ENCODE measurements at places on chromosomes 16 and 17.
A peak's percentile ranks its signal among the peaks of the same experiment; 100 is the strongest.

- DNase-seq: no peak
Measured at GRCh38 chr17:50234581-50234980, 33.1 kb upstream of the COL1A1 start.

DNA sequence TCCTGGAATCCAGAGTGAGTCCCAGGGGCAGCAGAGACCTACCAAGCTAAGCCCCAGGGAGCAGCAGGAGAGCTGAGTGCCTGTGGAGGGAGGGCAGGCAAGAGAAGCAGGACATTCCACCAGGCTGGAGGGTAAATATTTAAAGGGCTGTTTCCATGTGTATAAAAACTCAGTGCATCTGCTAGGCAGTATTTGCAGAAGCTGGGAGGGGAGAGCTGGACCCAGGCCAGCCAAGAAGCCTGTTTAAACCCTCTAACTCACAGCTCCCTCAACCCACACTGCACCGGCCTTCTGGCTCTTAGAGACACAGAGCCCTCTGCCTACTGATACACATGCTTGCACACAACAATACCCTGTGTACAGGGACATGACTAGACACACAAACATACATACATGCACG is 22.5 kb upstream of the TMEM132E start:
- DNase-seq: no peak

DNA sequence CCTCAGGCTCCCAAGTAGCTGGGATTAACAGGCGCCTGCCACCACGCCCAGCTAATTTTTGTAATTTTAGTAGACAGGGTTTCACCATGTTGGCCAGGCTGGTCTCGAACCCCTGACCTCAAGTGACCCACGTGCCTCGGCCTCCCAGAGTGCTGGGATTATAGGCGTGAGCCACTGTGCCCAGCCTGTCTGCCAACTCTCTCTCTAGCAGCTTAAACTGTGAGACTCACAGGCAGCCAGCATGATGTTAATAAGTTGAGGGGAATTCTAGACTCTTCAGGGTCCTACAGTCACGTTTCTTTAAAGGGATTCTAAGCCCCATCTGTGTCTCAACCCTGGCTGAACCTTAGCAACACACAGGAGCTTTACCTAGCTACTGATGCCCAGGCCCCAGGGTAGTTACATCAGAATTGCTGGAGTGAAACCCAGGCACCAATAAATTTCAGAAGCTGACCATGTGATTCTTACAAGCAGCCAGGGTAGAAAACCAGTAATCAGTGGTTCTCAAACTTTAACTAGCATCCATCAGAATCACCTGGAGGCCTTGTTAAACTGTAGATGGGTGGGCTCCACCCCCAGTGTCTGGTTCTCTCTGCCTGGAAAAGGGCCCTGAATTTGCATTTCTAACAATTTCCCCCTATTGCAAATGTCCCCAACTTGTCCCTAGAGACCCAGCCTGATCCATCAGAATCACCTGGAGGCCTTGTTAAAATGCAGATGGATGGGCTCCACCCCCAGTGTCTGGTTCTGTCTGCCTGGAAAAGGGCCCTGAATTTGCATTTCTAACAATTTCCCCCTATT is 30.7 kb downstream of the GPRC5B start:
- no peak for DNase-seq

DNA sequence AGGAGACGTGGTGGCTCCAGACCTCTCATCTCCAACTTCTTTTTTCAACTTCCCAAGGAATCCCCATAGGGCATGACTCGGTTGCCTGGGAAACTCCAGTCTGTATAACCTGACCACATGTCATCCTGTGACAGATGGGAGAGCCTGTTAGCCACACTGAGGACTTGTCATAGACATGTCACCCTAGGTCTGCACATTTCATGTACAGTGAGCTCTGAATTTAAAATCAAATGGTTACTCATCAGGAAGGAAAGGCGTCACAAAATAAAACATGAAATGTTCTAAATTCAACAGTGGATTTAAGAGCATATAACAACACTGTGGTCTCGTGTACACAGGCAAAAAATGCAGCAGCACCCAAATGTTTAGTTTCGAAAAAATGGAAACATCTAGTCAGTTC is 22.2 kb upstream of the ADAMTS18 start:
- no peak for DNase-seq

GRCh38 chr17:8552577-8553320 is 77.8 kb downstream of the MYH10 start:
- DNase-seq: no peak

DNA sequence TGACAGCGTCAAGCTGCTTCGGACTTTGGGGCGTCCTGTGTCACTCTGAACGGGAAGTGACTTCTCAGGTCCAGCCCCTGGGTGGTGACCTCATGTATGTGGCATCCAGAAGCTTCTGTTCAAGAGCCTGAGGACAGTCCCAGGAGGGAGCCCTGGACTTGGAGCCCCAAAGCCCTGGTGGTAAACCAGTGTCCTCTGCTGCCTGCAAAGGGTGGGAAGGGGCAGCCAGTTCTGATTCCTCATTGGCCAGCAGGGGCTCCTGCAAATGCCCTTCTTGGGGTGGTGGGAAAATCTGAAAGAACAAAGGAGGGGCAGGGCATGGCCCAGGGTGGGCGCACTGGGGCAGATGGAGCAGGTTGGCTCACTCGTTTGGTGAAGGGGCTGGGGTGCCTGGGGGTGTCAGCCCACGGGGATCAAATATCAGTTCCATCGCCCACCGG is 1.6 kb downstream of the OSGIN1 start:
- no peak for DNase-seq

- no peak for DNase-seq
Measured at GRCh38 chr16:81280393-81280792, 34.4 kb upstream of the GAN start.

- DNase-seq: no peak
Measured at GRCh38 chr16:46996391-46996790, 22.9 kb upstream of the DNAJA2 start.

GRCh38 chr17:59972778-59973177 is 8.2 kb upstream of the RNFT1 start:
- no peak for DNase-seq

DNA sequence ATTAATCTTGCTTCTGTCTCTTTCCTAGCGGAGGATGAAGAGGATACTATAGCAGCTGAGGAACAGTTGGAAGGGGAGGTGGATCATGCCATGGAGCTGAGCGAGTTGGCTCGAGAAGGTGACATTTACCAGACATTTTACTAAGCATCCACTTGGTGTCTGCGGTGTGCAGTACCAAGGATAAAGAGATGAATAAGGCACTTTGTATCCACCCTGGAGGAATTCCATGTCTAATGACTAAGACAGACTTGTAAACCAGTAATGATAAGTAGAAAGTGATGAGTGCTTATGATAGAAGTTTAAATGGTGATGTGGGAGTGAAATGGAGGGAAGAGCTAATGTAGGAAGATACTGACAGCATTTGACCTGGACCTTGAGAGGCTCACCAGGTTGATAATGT is 12.0 kb downstream of the SRCAP start:
- no peak for DNase-seq

- DNase-seq: peak; percentile 40
Measured at GRCh38 chr17:7889166-7889955, 772 bp downstream of the CHD3 start.

GRCh38 chr16:29830774-29831173 is 10.5 kb downstream of the MVP start:
- DNase-seq: no peak

- DNase-seq: no peak
Measured at GRCh38 chr16:66988197-66988788, at the start of gene CES4A. Gene CES4A (plus strand): TSS chr16:66988589. CDS start chr16:66988773, 184 bp downstream.

GRCh38 chr17:47695429-47696376 is 1.7 kb downstream of the TBKBP1 start:
- no peak for DNase-seq

DNA sequence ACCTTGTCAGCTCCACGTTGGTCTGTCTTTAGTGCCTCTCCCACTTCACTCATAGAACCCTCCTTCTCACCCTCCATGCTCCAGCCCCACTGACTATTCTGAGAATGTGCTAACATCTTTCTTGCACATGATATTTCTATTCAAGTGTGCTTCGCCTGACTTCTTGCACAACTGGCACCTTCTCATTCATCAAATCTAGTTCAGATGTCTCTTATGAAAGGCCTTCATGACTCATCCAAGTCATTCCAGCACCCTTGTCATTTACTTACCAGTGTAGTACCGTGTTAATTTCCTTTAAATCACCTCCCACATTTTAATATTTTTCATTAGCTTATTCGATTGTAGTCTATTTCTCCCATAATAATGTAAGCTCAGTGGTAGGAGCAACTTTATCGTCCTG is 197.8 kb upstream of the PIRT start:
- no peak for DNase-seq

GRCh38 chr17:13843862-13844635 is 225.3 kb upstream of the COX10 start:
- no peak for DNase-seq

DNA sequence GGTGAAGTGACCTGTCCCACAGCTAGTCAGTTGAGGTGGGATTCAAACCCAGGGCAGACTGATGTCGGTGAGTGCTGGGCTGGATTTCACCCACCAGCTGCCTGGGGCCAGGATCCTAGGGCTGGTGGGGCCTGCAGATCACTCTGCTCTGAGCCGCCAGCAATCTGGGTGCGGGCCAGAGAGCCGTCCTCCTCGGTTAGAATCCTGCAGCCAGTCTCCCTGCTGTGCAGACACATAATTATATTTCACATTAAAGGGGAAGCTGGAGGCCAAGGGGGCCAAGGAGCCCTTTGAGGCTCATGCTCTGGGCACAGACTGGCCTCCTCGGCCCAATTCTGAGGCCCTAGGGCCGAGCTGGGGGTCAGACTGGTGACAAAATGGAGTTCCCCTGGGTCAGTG is 996 bp upstream of the KCNJ12 start:
- no peak for DNase-seq

DNA sequence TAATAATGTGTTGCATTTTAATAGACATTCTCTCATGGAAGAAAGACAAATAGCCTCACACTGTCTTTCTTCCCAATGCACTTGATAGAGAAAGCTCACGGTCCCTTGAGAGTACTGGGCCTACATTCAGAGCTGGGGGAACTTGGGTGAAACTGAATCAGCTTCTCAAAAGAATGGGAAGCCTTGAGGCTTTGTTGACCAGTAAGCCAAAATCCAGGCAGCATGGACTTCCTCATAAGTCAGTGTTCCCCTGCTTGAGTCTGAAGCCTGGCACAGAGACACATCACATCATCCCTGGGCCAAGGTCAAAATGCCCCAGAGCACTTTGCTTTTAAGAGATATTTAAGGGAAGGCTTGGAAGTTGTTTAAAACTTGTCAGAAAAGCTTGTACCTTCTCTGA is 302.2 kb upstream of the SALL1 start:
- no peak for DNase-seq

DNA sequence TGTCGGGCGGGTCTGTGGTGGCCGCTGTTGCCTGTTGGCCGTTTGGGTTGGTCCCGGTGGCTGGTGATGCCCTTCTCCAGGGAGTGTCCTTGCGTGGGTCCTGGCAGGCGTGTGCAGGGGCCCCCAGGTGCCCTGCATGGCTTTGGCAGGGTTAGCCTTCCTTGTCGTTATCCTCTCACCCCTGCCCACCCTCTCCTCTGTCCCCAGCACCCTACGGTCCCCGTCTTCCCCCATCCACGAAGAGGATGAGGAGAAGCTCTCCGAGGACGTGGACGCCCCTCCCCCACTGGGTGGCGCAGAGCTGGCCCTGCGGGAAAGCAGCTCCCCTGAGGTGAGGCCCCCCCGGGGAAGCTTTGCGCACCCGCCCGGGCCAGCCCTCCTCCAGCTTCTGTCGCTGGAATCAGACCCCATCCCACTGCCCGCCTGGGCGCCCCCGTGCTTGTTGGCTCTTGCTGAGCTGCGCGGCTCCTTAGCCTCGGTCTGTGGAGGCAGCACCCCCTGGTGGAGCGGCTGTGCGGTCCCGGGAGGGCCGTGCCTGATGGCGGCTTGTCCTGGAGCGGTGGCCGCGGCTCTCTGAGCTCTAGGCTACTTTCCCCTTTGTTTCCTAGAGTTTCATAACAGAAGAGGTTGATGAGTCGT is 10.6 kb upstream of the NUDT16L1 start:
- DNase-seq: peak; percentile 50

DNA sequence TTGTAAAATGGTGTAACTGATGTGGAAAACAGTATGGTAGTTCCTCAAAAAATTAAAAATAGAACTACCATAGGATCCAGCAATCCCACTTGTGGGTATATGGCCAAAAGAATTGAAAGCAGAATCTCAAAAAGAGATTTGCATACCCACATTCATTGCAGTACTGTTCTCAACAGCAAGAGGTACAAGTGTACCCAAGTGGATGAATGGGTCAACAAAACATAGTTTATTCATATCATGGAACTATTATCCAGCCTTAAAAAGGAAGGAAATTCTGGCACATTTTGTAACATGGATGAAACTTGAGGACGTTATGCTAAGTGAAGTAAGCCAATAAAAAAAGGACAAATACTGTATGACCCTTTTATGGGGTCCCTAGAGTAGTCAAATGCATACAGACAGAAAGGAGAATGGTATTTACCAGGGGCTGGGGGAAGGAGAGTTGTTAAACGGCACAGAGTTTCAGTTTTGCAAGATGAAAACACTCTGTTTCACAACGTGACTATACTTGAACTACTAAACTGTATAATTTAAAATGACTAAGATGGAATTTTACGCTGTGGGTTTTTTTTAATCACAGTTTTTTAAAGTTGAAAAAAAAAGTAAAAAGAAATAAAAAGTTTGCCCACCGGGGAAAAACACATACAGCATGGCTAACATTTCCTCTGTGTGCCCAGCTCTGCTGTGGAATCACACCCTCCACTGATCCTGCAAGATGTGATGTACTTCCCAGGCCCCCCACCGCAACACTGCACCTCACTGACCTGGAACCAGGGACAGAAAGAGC is 6.1 kb downstream of the TVP23A start:
- DNase-seq: no peak

DNA sequence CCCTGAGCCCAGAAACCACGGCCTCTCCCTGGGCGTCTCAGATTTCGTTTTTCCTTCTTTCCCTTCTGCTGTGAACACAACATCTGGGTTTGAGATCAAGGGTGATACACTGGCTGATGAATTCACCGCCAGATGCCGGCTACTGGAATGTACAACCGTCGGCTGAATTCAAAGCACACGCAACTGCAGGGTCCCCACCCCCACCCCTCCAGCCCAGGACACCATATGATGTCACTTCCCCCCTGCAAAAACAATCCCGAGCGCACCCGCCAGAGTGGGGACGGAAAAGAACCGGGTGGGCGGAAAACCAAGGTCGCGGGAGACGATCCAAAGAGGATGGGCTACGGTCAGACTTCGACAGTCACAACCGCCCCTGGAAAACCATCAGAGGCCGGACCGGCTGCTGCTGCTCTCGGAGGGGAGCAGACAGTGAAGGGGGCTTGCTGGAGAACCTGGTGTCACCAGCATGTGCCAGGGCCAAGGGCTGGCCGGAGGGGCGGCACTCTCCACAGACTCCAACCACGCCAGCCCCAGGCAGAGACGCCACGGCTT is 23.3 kb downstream of the CEP295NL start:
- DNase-seq: no peak

Data from activated T-cell treated with anti-CD3 and anti-CD28 coated beads, Interleukin-2, amount 50 U/mL, for 1 hour (primary cell).